CD4-positive, alpha-beta T cell treated with Interleukin-12 subunit alpha and Interleukin-12 subunit beta, for 1 hour (primary cell): ENCODE measurements at places on chromosomes 3 and 15.

DNA sequence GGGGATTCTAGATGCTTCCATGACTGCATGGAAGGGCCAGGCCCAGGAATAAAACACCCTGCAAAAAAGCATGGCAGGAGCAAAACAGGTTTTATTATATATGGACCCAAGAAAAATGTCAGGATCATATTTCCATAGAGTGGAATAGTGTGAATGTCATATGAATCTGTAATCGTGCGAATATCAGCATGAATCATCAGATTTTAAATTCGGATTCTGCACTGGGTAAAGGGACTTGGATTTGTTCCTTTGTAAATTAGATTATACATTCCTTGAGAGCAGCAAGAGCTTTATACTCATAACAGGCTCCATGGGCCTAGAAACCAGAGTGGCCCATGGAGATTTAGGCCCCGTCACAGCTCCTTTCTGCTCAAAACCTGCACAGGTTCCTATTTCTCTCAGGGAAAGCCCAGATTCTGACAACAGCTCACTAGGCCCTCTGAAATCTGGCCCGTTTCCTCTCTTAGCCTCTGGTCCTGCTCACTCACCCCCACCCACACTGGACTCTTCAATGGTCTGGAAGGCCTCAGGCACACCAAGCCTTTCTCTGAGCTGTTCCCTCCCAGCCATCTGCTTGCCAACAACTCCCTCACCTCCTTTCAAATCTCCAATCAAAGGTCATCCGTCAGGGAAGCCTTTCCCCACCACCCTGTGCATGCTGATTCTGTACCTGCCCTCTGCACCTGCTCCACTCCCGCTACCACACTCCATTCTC is 76.0 kb downstream of the FEM1B start:
- DNase-seq, result no peak

GRCh38 chr15:57927091-57927631 is 138.3 kb downstream of the ALDH1A2 start:
- no peak for DNase-seq

GRCh38 chr3:11543948-11544387 is 99.7 kb downstream of the VGLL4 start:
- no peak for DNase-seq

GRCh38 chr15:46956881-46957280 is 760.4 kb upstream of the SEMA6D start:
- no peak for DNase-seq
